ENCODE measurements at places on chromosomes 11 and 22.

DNA sequence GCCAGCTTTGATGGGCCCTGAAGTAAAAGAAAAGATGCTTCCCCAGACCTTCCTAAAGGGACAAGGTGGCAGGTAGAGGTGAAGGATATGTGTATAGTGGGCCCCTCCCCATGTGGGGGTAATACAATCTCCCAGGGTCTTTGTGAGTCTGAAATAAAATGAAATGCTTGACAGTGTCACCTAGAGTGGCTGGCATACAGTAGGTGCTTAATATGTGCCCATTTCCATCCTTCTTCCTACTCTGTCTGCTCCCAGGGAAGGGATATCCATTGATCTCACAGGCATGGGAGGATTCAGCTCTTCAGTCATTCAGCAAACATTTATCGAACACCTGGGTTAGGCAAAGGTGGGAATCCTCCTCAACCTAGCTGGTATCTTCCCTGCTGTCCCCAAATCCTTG is 6.1 kb upstream of the CREB3L1 start:
- DNase-seq, result no peak

DNA sequence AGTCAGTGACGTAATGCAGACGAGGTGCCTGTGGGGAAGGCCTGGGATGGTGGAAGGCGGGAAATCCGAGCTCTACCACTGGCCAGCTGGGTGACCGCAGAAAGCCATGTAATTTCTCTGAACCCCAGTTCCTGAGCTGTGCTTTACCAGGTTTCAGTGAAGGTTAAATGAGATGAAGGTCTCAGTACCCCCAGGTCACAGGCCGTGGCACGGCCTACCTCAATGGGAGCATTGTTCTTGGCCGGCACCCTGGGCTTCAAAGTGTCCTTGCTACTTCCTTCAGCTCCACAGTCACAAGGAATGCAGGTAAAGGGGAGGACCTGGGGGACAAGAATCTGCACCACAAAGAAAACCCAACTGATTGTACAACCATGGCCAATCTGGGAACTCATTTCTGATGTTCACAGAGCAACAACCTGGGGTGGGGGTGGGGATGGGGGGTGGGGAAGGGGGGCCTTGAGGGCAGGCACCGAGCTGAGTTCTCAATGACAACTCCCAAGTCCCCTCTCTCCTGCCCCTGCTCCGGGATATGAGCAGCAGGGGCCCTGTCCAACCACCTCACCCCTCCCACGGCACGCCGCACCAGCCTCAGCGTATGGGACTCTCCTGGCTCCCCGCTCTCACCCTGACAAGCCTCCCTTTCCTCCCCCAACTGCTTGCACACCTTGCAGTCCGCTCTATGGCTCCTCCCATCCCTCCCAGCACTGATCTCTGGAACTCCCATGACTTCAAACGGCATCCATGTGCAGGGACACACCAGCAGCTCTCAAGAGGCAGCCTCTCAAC is 59.1 kb upstream of the ARFGAP3 start:
- no peak for DNase-seq

DNA sequence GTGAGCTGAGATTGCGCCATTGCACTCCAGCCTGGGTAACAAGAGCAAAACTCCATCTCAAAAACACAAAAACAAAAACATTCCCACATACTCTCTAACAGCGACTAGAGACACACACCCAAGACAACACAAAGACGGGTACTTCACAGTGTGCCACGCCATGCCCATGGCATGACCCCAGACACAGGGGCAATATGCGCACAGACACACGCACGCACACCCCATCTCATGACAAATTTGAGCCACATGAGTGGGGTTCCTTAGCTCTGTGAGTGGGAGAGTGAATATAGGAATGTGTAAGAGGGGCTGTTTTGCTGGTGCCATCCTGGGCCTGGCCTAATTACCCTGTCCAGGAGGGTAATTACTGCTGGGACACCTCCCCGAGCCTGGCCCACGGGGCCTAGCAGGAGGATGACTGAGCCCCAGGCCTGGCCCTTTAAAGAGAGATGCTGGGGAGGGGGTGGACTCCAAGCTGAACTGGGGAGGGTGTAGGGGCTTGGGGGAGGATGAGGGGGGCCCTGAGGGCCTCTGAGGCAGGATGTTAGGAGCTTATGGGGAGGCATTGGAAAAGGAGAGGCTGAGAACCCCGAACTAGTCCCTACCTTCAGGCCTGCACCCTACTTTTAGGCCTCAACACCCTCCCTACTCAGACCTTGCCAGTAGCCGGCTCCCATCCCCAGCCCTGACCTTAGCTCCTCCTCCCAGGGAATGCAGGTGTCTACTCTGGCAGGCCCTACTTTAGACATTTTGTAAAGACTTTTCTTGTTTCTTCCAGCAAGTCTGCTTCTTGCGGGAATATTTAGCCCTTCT is 1.5 kb downstream of the LTBP3 start:
- no peak for DNase-seq

GRCh38 chr22:20279662-20280134 is 11.6 kb upstream of the RTN4R start:
- no peak for DNase-seq

Data from NCI-H1436 treated with DMSO at 0.1 percent for 48 hours (cell line).